ENCODE measurements at places on chromosomes 13 and 19.

GRCh38 chr19:21439201-21439751, 42.3 kb downstream of the ZNF493 start:
- no peak for DNase-seq

- DNase-seq = peak; percentile 72
Measured at GRCh38 chr13:24505756-24506155, 6.8 kb downstream of the PARP4 start.

- no peak for DNase-seq
Measured at GRCh38 chr13:77832339-77833100, 86.1 kb downstream of the EDNRB start.

DNA sequence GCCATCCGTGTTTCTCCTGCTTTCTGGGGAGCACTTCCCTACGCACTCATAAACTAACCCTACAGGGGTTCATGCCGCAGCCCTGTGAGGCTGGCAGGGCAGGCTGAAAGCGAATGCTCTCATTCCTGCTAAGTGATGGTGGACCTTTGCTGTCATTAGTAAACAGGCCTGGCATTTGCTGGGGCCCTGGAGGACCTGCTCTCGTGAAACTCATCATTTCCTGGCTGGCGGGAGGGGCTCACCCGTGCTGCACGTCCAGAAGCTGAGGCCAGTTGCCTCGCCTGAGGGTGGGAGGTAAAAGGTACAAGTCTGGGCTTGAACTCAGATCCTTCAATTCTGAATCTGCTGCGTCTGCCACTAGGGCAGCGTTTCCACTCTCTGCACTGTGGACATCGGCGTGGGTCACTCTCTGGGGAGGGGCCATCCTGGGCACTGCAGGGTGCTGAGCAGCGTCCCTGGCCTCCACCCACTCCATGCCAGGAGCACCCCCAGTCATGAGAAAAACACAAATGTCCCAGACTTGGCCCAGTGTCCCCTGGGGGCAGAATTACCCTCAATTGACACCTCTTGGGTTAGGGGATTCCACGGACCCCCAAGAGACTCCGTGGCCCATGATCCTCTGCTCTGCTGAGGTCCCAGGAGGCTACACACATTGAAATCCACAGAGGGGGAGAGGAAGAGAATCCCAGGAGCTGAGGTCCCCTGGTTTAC, 7.0 kb downstream of the MOB3A start:
- DNase-seq = no peak

- DNase-seq = no peak
Measured at GRCh38 chr13:42543215-42543797, 30.6 kb upstream of the TNFSF11 start.

DNA sequence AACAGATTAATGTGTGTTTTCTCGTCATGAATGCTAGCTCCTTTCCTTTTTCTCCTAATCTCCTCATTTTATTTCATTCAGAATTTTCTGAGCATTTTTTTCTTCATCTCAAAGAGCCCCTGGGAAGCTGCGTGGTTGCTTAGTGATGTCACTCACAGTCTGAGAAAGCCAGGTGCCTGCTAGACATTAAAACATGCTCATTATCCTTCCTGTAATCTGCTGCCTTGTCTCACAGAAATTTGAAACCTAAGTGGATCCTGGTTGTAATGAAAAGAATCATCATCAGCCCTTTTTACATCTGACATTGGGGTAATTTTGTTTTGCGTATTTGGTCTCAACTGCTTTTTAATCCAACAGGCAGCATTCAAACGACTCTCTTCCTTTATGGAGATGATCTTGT, 108.2 kb upstream of the RNF113B start:
- DNase-seq = no peak

GRCh38 chr19:55362174-55362989, 678 bp downstream of the GARIN5B start:
- no peak for DNase-seq

DNA sequence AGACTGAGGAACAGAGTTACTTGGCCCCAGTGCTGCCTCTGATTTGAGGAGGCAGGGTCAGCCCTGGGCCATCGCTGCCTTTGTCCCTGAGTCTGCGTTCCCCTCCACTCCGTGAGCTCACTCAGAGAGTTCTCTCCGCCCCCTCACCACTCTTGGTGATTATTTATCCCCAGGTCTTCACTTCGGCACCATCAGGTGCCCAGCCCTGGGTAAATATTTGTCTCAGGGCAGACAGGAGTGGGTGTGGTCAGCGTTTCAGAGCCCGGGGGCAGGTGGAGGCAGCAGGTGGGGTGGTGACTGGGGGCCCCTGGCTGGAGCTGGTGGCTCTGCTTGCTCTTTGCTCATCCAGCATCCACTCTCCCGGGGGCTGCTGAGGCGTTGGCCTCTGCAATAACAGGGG, 20.6 kb downstream of the PPP1R37 start:
- DNase-seq = no peak

DNA sequence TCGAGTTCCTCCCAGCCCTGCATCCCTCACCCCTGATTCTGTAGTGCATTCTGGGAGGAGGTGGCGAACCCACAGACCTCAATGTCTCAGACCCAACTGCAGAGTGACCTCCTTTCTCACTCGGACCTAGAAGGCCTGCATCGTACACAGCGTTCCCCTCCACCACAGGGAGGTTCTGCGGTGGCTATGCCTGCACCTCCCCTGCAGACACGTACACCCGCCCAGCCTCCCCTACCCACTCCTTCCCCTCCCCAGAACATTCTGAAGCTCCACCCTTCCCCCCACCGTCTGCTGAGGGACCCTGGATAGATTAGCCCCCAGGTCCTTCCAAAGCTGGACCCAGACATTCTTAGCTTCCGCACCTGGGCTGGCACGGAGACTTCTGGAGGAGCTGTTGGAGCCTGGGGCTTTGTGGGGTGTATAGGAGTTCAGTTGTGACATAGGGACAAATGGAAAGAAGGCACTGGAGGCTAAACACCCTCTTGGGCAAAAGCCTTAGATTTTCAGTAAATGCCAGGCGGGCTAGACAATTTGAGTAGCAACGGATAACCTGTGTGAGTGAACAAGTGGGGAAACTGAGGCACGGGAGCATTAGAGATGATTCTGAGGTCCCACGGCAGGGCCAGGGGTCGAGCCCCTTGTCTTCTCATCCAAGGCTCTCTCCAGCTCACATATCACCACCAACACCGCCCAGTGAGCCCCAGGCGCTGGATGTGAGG, 420 bp upstream of the FSD1 start:
- no peak for DNase-seq

DNA sequence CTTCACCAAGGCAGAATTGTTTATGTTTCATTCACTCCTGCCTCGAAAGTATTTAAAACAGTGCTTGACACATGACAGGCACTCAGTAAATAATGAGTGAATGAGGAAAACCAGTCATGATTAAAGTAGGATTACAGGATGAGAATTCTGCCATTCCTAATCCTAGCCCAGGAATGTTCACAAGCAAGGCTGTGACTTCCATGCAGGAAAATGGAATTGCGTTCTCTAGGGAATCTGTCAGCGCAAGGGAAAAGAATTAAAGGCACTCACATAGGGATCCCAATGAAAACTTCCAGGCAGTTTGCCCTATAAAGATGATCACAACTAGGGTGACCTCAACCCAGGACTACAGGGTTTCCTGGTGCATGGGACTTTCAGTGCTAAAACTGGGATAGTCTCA, 143.4 kb downstream of the CYSLTR2 start:
- no peak for DNase-seq

DNA sequence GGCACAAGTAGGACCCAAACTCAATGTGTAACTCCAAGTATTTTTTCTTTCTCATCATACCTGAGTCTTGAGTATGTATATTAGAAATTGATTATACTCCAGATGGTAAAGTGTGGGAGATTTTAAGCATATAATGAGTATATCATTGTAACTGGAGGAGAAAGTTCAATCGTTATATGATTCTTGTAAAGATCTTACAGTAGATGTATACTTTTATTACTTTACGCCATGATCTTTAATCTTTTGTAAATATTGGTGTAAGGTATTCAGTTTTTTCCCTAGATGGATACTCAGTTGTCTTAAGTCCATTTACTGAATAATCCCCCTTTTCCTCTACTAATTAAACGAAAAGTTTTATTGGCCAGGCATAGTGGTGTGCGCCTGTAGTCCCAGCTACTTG, 25.2 kb downstream of the PAN3 start:
- no peak for DNase-seq

GRCh38 chr13:42129033-42129432, 80.6 kb downstream of the DGKH start:
- DNase-seq = no peak

GRCh38 chr13:113155982-113156655, 2.3 kb upstream of the PROZ start:
- peak; percentile 15 for DNase-seq

DNA sequence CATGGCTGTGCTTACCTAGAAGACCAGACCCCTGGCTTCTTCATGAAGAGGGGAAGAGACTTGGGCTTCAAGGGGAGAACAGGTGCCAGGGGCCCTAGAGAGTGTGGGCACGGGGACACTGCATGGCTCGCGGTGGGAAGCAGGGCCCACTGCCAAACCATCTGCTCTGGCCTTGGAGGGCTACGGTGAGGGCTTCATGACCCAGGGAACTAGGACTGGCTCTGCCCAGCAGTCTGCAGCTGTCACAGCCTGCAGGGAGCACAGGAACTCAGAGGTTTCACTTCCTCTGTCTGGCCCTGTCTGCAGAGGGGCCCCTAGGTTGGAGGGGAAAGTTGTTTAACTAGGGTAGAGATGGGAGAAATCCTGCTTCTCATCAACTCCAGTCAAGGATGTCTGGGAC, 4.3 kb downstream of the ERCC1 start:
- DNase-seq = no peak

DNA sequence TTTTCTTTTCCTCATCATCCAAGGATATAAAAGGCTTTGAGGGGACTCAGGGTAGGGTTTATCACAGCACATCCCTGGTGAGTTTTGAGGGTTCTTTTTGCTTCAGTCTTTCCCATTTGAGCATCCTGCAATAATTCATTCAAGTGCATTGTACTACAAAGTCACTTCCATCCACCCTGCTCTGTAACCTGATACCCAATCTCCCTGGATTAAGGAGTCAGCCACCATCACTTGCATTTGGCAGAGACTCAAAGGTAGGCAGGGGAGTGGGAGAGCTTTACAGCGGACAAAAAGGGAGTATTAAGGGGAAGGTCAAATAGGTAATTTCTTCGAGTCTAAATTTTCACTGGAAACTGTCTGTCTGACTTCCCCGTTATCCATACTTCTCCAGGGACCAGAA, 216.1 kb upstream of the TMTC4 start:
- DNase-seq = no peak

DNA sequence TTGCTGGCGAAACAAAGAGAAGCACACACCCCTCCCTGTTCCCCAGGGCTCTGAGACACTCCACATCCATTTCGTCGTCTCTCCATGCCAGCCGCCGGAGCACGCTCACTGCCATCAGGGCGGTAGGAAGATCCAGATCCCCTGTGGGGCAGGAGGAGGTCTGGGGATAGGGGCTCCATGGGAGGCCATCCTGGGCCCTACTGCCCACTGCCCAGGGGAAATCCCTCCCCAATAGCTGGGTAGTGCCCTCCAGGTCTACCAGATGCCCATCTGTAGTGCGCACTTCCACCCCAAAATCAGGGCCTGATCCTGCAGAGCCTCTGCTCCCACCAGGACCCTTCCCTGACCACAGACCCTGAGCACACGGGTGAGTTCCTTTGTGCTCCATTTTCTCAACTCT, 80.3 kb downstream of the EFNB2 start:
- no peak for DNase-seq

DNA sequence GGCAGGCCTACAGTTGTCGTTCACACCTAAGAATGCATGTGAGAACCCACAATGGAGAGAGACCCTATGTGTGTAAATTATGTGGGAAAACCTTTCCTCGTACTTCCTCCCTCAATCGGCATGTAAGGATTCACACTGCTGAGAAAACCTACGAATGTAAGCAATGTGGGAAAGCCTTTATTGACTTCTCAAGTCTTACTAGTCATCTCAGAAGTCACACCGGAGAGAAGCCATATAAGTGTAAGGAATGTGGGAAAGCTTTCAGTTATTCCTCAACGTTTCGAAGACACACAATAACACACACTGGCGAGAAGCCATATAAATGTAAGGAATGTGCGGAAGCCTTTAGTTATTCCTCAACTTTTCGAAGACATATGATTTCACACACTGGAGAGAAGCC, 11.3 kb downstream of the ZNF555 start:
- no peak for DNase-seq

DNA sequence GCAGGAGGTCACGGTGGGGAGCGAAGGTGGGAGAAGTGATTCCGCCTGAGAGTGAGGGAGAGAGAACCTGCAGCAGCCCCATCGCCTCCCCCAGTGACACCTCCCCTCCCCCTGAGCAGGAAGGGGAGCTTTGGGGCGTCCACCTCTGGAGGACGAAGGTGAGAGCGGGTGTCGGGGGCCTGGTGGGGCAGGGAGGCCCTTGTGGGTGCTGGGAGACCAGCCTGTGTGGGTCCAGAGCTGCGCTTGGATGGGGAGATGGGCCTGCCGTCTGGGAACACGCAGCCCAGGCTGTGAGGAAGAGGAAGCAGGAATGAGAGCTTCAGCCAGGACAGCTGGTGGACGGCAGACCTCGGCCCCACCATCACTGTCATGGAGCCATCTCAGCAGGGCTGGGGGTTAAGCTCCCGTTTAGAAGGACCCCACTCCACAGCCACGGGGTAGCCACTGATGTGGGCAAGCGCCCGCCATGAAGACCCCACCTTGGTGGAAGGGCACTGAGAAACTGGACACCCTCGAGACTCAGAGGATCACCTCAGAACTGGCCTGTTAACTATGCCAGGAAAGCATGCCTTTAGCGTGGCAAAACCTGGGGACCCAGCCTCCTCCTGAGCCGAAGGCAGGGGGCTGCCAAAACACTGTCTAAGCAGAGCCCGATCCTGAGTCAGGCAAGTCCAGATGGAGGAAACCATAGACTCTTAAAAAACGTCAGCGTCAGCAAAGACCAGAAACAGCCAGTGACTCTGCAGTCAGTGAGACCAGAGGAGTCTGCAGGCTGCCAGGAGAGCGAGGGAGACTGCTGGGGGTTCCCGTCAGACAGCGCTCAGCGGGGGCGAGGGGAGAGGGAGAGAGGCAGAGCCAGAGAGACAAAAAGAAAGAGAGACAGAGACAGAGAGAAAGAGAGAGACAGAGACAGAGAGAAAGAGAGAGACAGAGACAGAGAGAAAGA, 6.4 kb upstream of the PROZ start:
- peak; percentile 62 for DNase-seq

- DNase-seq = no peak
Measured at GRCh38 chr13:28640861-28641599, 17.9 kb upstream of the POMP start.

GRCh38 chr13:50257646-50258045, 242.4 kb downstream of the KCNRG start:
- DNase-seq = no peak

Measured in Right ventricle myocardium inferior (tissue), 1 donor.